ENCODE measurements at places on chromosomes 6 and 20. TPM values are rescaled to one million over a fixed set of nuclear protein-coding genes. Genes with fewer than 3 reads are reported as not detected.

DNA sequence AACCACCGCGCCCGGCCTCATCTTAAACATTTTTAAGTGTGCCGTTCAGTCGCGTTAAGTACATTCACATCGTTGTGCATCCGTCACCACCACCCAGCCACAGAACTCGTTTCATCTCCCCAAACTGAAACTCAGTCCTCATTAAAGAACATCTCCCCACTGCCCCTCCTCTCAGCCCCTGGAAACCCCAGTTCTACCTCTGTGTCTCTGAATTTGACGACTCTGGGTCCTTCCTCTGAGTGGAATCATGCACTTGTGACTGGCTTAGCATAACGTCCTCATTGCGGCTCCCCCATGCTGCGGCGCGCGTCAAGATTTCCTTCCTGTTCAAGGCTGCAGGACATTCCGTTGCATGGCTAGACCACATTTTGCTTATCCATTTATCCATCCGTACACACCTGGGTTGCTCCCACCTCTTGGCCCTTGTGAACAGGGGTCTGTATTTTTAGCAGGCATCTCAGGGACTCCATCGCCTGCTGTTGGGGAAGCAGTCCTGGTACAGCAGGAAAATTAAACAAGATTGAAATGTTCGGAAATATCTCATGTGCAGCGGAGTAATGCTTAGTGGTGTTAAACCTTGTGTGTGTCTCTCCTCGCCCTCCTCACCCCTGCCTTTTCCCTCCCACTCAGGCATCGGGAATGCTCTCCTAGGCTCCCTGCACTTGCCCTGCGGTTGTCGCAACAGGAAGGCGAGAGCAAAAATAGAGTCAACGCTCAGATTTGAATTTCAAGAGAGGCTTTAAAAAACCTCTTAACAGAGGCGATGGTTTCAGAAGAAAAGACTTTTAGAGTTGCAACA lies 127.9 kb downstream of the PXDC1 start:
- H3K27ac ChIP-seq = peak overlapping the region; percentile 3
- DNase-seq = peak; percentile 44
- H3K27me3 ChIP-seq = peaks cover 20% of the 10 kb centered on the region

- no peak for DNase-seq
- H3K4me3 ChIP-seq = no peak overlapping the region
- H3K27ac ChIP-seq = no peak overlapping the region
- H3K27me3 ChIP-seq = peaks cover 8% of the 10 kb centered on the region
Measured at GRCh38 chr6:17957904-17958620, 29.4 kb downstream of the KIF13A start.

The LY6G6F gene
- not detected for total RNA-seq

The PDE7B gene
- 0.29 TPM for total RNA-seq

DNA sequence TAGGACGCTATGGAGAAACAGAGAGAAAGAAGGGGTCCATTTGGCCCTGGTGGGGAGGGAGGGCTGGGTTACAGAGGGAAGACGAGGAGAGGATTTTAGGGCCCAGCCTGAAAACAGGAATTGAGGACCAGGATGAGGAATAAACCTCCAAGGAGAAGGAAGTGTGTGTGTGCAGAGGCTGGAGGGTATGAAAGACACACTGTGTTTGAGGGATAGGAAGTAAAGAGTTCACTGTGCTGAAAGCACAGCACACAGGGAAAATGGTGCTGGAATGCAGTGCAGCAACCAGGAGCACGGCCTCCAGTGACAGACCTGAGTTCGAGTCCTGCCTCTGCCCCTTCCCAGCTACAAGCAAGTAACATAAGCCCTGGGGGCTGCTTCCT lies 7.8 kb downstream of the MBOAT1 start:
- H3K27me3 ChIP-seq = no peaks in the 10 kb centered on the region
- no peak for DNase-seq
- H3K36me3 ChIP-seq = peaks cover 11% of the 10 kb centered on the region

- H3K27me3 ChIP-seq = peaks cover 4% of the 10 kb centered on the region
- H3K36me3 ChIP-seq = no peaks in the 10 kb centered on the region
- no peaks in the 10 kb centered on the region for H3K4me1 ChIP-seq
- H3K4me3 ChIP-seq = no peak overlapping the region
- no peak overlapping the region for H3K27ac ChIP-seq
- DNase-seq = no peak
Measured at GRCh38 chr6:6176127-6176526, 144.3 kb downstream of the F13A1 start.

The CPNE5 gene
- 1.7 TPM for total RNA-seq

DNA sequence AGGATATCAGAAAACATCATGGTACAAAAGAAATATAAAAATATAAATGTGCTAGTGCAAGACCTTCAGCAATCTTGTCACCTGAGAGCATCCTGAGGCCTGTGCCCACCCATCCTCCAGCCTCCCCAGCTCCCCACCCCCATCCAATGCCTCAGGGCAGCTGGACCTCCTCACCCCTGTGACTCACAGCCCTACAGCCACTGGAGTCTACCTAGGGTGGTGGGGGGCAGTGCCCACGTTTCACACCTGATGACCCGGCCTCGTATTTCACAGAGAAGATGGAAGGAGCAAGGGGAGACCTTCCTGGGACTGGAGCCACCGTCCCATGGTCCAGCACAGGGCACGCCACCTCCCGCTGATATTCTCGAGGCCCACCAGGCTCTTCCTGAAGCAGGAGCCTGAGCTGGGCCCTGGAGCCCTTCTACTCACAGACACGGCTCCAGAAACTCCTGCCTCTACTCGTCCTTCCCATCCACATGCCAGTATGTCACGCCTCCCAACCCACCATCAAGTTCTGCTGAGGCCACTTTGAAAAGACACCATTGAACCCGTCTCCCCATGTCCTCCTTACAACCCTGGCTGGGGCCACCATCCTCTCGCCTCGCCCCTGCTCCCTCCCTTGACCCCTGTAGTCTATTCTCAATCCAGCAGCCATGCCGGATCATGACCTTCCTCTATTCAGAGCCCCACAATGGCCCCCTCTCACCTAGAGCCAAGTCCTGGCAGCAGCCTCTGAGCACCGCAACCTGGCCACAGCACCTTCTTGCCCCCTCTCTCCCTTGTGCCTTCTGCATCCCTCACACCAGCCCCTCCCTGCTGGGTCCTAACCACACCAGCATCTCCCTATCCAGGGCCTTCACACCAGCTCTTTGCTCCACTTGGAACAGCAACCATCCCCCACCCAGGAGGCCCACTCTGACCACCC lies 13.3 kb downstream of the APMAP start:
- no peaks in the 10 kb centered on the region for H3K27me3 ChIP-seq
- peak; percentile 12 for DNase-seq
- peaks cover 90% of the 10 kb centered on the region for H3K36me3 ChIP-seq
- H3K27ac ChIP-seq = peak overlapping the region; percentile 48

- peaks cover 31% of the 10 kb centered on the region for H3K4me1 ChIP-seq
- peaks cover 48% of the 10 kb centered on the region for H3K36me3 ChIP-seq
- H3K4me3 ChIP-seq = no peak overlapping the region
Measured at GRCh38 chr20:47335251-47336128, 21.0 kb downstream of the ZMYND8 start.

DNA sequence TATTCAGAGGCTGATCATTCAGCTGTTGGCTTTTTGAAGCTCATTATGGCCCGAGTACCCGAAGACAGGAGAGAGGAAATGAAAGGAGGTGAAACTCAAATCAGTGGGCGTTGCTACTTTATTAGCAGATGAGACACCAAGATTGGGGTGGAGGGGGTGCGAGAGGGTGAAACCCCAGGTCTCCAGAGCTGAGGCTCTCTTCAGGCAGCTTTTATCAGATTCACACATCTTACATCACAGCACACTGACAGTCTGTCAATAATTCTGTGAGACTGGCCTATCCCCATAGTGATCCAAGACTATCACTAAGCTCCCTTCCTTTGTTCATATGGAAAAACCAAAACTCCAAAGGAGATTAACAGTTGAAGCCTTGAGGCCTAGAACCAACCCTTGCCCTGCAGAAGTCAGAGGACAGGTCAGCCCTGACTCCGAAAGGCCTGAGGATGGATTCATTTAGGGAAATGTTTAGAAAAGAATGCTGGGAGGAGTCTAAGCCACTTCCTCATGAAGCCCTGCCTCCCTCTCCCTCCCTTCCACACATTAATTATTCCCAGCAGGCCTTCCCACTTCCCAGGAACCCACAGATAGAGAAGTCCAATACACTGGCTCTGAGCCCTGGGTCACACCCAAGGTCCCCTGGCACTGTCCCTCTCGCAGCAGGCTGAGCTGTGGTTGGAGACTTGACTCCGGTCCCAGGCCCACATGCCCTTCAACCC lies 23.2 kb downstream of the TRERF1 start:
- H3K27me3 ChIP-seq = no peaks in the 10 kb centered on the region
- peaks cover 38% of the 10 kb centered on the region for H3K4me1 ChIP-seq
- H3K4me3 ChIP-seq = no peak overlapping the region
- peak overlapping the region; percentile 8 for H3K27ac ChIP-seq

DNA sequence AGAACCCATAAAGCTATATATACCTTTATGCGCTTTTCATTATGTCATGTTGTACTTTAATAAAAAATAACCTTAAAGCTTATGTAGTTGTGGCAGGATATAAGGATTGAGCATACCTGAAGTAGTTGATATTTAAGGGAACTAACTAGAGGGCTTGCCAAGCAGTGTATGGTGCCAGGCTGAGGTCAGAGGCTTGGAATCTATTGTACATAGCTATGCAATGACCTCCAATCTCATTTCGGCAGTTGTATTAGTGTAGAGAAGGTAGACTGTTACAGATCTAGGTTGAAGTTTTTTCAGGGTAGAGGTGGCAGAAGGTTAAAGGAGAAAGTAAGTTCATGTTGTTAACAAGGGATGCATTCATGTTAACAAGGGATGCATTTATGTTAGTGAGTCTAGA lies 397.7 kb upstream of the HS3ST5 start:
- H3K36me3 ChIP-seq = no peaks in the 10 kb centered on the region
- H3K4me3 ChIP-seq = no peak overlapping the region
- H3K27ac ChIP-seq = no peak overlapping the region
- H3K27me3 ChIP-seq = no peaks in the 10 kb centered on the region
- no peak for DNase-seq
- no peaks in the 10 kb centered on the region for H3K4me1 ChIP-seq

The BTNL2 gene
- not detected for total RNA-seq

- DNase-seq = no peak
- no peaks in the 10 kb centered on the region for H3K36me3 ChIP-seq
- peaks cover 10% of the 10 kb centered on the region for H3K27me3 ChIP-seq
- peak overlapping the region; percentile 65 for H3K27ac ChIP-seq
- peaks cover 24% of the 10 kb centered on the region for H3K4me1 ChIP-seq
Measured at GRCh38 chr6:31711233-31711632, 3.9 kb upstream of the LY6G6D start.

GRCh38 chr6:15423286-15423993 lies 177.6 kb downstream of the JARID2 start:
- peak overlapping the region; percentile 62 for H3K27ac ChIP-seq
- H3K4me3 ChIP-seq = no peak overlapping the region
- no peak for DNase-seq
- peaks cover 73% of the 10 kb centered on the region for H3K4me1 ChIP-seq
- H3K36me3 ChIP-seq = peaks cover 74% of the 10 kb centered on the region

- H3K27me3 ChIP-seq = peaks cover 5% of the 10 kb centered on the region
- no peak for DNase-seq
- H3K4me3 ChIP-seq = no peak overlapping the region
- no peak overlapping the region for H3K27ac ChIP-seq
Measured at GRCh38 chr20:57813509-57814269, 103.9 kb upstream of the PMEPA1 start.

- no peak overlapping the region for H3K4me3 ChIP-seq
- DNase-seq = no peak
- peaks cover 5% of the 10 kb centered on the region for H3K27me3 ChIP-seq
Measured at GRCh38 chr20:23094927-23095326, 8.8 kb upstream of the CD93 start.

DNA sequence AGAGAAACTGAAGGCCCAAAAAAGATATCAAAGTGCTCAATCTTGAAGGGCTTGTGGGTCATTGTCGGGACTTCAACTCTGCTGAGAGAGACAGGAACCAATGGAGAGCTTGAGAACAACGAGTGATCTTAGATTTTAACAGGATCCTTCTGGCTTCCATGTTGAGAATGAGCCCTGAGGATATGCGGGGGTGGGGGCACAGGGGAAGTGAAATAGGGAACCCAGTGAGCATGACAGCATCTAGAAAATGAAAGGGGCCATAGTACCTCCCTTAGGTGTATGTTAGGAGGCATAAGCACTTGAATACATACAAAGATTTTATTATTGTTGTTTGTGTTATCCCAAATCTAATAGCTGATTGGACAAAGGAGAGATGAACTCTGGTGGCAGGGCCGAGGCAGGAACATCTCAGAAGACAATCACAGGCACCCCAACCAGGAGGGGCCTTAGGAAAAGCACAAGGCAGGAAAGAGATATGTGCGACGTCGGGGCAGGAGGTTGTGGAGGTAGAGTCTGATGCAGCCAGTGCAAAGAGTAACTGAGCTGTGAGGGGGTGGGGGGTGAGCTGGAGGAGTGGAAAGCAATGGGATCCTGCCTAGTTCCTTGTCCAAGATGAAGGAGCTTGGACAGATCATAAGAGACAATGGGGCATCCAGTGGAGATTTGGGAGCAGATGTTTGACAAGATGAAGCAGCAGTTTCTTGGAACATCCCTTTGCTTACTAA lies 10.4 kb downstream of the TGM6 start:
- no peak overlapping the region for H3K4me3 ChIP-seq
- peaks cover 11% of the 10 kb centered on the region for H3K27me3 ChIP-seq
- no peaks in the 10 kb centered on the region for H3K36me3 ChIP-seq
- H3K4me1 ChIP-seq = peaks cover 8% of the 10 kb centered on the region
- no peak for DNase-seq

GRCh38 chr6:37049758-37050044 lies 44.2 kb downstream of the FGD2 start:
- peak overlapping the region; percentile 89 for H3K27ac ChIP-seq
- peaks cover 9% of the 10 kb centered on the region for H3K36me3 ChIP-seq
- peak overlapping the region; percentile 80 for H3K4me3 ChIP-seq
- H3K4me1 ChIP-seq = peaks cover 83% of the 10 kb centered on the region

DNA sequence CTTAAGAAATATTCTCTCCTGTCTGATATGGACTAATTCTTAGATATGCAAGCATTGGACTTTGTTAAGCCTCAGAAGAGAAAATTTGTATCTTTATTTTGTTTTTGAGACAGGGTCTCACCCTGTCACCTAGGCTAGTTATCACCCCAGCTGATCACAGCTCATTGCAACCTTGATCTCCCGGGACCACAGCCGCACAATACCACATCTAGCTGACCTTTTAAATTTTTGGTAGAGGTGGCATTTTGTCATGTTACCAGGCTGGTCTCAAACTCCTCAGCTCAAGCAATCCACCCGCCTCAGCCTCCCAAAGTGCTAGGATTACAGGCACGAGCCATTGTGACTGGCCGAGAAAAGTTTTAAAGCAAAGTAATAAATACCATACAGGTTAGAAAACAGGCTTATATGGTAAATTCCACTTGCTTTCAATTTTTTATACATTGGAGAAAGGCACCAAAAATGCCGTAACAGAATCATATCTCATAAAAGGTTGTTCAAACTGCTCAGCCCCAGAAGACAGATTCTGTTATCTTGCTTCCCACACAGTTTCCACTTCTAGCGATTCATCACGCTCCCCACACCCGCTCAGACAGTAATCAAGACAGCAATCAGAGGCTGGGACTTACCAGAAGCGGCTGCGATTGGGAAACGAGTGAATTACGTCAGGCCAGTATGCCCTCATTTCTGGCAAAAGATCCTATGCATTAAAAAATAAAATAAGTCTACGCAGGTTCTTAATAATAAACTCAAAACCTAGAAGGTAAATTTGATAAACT lies 13.8 kb downstream of the RNASET2 start:
- no peak for DNase-seq
- H3K27me3 ChIP-seq = no peaks in the 10 kb centered on the region
- H3K4me1 ChIP-seq = no peaks in the 10 kb centered on the region

The ECT2L gene
- total RNA-seq = not detected

The CDK5RAP1 gene
- total RNA-seq = 37.5 TPM
